ENCODE measurements at places on chromosomes 11 and 22.

DNA sequence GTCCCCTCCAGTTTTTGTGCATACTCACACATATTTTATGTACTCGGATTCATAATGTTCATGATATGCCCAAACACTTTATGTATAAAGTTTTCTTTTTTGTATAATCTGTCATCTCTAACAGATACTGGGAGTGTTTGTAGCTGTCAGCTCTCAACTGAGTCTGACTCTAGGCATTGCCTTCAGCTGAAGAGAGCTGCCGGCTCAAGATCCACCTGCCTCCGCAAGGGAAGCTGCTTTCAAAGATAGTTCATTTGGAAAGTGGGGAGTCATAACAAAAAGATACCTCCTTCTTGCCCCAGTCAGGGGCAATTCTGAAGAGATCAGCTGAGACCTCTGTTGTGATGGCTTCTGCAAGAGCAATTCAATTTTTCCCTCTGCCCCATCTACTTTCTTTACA lies 58.9 kb downstream of the GUCY1A2 start:
- peaks cover 2% of the 10 kb centered on the region for H3K4me1 ChIP-seq
- DNase-seq: no peak
- H3K27ac ChIP-seq: no peak overlapping the region
- H3K36me3 ChIP-seq: no peaks in the 10 kb centered on the region

DNA sequence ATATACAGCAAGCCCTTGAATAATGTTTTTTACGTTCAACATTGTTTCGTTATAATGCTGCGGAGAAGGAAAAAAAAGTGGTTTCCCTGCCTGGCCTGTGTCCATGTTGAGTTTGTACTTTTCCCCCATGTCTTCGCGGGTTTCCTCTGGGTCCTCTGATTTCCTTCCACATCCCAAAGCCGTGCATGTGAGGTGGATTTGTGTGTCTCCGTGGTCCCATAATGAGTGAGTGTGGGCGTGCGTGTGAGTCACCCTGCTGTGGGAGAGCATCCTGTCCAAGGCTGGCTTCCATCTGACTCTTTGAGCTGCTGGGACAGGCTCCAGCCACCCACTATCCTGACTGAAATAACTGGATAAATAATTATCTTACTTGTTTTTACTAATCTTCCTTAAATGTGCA lies 29.6 kb upstream of the SNX19 start:
- no peak for DNase-seq
- H3K27ac ChIP-seq: no peak overlapping the region
- H3K36me3 ChIP-seq: no peaks in the 10 kb centered on the region
- no peak overlapping the region for H3K4me3 ChIP-seq
- H3K27me3 ChIP-seq: no peaks in the 10 kb centered on the region
- H3K4me1 ChIP-seq: no peaks in the 10 kb centered on the region

DNA sequence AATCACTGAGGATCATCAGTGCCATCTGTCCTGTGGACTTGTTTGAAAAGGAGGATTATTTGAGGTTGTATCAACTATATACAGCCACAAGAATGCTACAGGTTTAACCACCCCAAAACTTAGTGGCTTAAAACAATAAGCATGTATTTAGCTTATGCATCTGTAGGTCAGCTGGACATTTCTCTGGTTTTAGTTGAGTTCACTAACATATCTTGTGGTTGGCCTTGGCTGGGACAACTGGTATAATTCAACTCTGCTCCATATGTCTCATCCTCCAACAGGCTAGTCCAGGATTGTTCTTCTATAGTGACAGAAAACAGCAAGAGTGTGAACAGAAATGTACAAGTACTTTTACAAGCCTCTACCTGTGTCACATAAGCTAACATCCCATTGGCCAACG lies 49.9 kb upstream of the SOX6 start:
- no peak overlapping the region for H3K4me3 ChIP-seq

- no peak overlapping the region for H3K27ac ChIP-seq
- H3K36me3 ChIP-seq: no peaks in the 10 kb centered on the region
- no peak overlapping the region for H3K4me3 ChIP-seq
These were observed 177.4 kb upstream of the BLID start for GRCh38 chr11:122293296-122294023.

DNA sequence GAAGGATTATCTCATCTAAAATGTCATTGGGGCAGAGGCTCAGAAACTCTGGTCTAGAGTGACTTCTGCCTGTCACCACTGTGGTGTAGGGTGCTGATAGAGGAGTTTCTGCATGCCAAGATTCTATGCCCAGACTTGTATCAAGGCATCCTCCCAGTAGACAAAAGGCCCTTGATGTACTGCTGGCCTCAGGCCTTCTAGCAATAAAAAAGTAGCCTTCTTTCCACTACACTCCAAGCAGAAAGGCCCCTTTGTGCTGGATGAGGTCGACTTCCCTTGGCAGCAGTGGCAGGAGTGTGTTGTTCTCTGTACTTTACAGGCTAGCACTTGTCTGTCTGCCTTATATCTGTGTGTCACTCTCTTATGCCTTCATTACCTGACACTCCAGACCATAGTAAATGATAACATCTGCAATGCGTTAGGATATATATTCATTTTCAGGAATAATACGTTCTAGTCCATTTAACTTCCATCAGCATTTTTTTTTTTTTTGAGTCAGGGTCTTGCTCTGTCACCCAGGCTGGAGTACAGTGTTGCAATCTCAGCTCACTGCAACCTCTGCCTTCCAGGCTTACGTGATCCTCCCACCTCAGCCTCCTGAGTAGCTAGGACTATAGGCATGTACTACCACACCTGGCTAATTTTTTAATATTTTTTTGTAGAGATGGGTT lies 49.5 kb upstream of the RRM1 start:
- no peak for DNase-seq
- H3K27me3 ChIP-seq: no peaks in the 10 kb centered on the region
- no peaks in the 10 kb centered on the region for H3K36me3 ChIP-seq
- no peak overlapping the region for H3K4me3 ChIP-seq
- no peak overlapping the region for H3K27ac ChIP-seq

DNA sequence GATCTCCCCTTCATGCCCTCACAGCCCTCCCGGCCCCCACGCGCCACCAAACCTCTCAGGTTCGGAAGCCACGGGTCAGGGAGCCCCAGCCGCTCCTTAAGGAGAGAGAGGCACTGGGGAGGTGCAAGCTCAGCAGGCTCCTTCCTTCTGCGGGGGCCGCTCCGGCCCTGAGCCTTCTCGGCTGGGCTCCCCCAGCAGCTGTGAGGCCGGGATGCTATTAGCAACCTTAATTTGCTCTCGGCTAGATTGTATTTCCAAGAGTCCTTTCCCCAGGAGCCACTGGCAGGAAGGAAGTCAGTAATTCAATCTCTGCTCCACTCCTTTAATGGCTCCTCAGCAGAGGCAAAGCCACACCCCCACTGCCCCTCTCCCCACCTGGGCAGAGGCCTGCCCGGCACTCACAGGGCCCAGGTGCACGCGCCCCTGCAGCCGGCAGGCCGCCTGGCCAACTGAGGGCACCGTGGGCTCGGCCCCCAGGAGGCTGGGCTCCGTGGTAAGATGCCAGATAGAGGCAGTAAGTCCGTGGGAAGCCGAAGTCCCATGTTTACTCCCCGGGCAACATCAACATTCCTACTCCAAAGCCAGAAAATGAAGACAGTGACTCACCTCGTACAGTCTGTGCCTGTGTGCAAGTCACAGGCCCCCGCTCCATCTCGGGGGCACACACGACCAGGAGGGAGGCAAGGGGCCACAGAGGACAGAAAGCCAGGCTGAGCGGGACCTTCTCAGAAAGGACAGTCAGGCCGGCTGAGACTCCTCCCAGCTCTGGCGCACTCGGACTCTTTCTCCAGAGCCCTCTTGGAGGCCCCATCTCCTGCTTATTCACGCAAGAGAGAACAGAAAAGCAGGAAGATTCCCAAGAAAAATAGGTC lies 5.2 kb downstream of the IGSF9B start:
- peak overlapping the region; percentile 15 for H3K4me3 ChIP-seq
- peaks cover 27% of the 10 kb centered on the region for H3K4me1 ChIP-seq
- H3K36me3 ChIP-seq: no peaks in the 10 kb centered on the region
- peaks cover 9% of the 10 kb centered on the region for H3K27me3 ChIP-seq

DNA sequence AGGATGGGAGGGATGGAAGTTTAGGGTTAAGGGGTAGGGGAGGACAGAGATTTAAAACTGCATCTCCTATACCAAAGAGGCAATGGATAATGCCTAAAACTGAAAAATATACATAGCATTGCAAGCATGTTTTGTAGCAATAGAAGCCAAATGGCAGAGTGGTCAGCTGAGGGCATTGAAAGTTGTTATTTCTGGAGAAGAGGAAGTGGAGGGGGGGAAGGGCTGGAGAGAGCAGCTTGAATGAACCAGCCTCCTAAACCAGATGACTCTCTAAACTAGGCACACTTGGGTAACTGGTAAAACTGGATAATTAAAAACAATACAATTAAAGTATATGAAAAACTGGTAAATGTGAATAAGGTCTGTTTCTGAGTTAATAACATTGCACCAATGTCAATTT lies 70.3 kb upstream of the TP53I11 start:
- no peaks in the 10 kb centered on the region for H3K36me3 ChIP-seq
- no peaks in the 10 kb centered on the region for H3K4me1 ChIP-seq
- no peak overlapping the region for H3K27ac ChIP-seq
- H3K4me3 ChIP-seq: no peak overlapping the region

GRCh38 chr11:8269636-8270035 lies 6.0 kb upstream of the LMO1 start:
- H3K27me3 ChIP-seq: peaks cover 41% of the 10 kb centered on the region
- no peak overlapping the region for H3K4me3 ChIP-seq
- no peak for DNase-seq

DNA sequence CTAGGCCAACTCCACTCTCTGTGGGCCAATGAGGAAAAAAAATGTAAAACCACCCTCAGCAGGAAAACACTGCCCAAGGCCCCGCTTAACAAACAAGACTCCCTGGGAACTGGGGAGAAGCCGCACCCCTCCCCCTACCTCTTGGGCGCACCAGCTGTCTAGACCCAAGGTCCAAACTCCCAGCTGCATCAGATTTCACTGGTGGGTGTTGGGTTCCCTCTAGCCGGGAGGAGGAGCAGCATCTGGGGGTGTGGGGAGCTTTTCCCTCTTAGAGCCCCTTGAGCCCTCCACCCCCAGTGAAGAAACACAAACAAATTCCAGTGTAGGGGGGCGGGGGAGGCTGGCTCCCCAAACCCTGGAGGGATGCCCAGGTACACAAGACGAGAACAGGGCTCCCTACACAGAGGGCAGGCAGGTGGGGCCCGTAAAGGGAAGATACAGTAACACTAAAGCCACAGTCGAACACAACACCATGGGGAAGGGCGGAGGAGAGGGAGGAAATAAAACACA lies 64.9 kb downstream of the NECTIN1 start:
- H3K36me3 ChIP-seq: no peaks in the 10 kb centered on the region
- H3K27ac ChIP-seq: no peak overlapping the region
- H3K4me1 ChIP-seq: peaks cover 6% of the 10 kb centered on the region

- H3K36me3 ChIP-seq: no peaks in the 10 kb centered on the region
- H3K27ac ChIP-seq: no peak overlapping the region
- no peaks in the 10 kb centered on the region for H3K27me3 ChIP-seq
These were observed 33.0 kb downstream of the LRRC10B start for GRCh38 chr11:61541598-61541997.

- DNase-seq: no peak
- no peak overlapping the region for H3K27ac ChIP-seq
- no peaks in the 10 kb centered on the region for H3K4me1 ChIP-seq
- H3K27me3 ChIP-seq: no peaks in the 10 kb centered on the region
These were observed 909.7 kb upstream of the TENM4 start for GRCh38 chr11:80350541-80350940.

DNA sequence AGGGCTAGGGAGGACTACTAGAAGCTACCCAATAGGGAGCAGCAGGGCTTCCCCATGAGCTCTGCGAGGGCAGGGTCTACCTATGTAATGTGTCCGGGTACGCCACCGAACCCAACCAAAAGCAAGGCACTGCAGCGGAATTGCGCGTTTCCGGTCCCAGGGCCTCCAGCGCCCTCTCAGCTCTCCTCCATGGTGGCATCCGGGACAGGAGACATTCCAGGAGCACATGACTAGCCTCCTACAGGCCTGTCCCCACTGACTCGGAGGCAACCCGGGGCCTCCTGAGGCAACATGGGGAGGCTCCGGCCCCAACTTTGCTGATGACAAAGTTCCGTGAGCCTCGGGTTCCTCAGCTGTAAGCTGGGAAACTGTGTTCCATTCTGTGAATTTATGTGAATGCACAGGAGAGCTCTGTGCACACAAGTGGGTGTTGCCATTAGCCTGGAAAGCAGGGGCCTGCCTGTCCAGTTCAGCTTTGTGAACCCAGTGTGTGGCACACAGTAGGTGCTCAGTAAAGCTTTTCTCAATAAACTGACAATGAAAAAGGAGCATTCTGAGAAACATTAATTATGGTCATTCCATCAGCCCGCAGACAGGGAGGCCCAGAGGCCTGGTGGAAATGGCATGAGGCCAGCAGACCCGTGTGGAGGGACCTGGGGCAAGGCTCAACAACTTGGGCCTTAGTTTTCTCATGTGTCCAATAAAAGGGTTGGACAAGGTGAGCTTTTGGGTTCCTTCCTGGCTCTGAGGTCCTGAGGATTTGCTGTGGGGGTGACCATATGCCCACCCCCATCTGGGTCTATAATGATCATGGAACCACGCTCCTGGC lies 50.3 kb downstream of the CHRDL2 start:
- H3K27ac ChIP-seq: no peak overlapping the region
- DNase-seq: no peak
- H3K36me3 ChIP-seq: no peaks in the 10 kb centered on the region
- no peaks in the 10 kb centered on the region for H3K4me1 ChIP-seq
- no peaks in the 10 kb centered on the region for H3K27me3 ChIP-seq

GRCh38 chr11:115471367-115471766 lies 32.8 kb downstream of the CADM1 start:
- no peak overlapping the region for H3K4me3 ChIP-seq
- H3K27ac ChIP-seq: no peak overlapping the region
- no peaks in the 10 kb centered on the region for H3K36me3 ChIP-seq
- no peaks in the 10 kb centered on the region for H3K27me3 ChIP-seq
- no peak for DNase-seq

- H3K4me1 ChIP-seq: no peaks in the 10 kb centered on the region
- H3K36me3 ChIP-seq: no peaks in the 10 kb centered on the region
- H3K4me3 ChIP-seq: no peak overlapping the region
- H3K27me3 ChIP-seq: no peaks in the 10 kb centered on the region
- peak; percentile 82 for DNase-seq
- no peak overlapping the region for H3K27ac ChIP-seq
These were observed 209.5 kb downstream of the NTM start for GRCh38 chr11:131579932-131580387.

Measured in mesendoderm (in vitro differentiated cells).